ENCODE measurements at places on chromosomes 12 and 14.

DNA sequence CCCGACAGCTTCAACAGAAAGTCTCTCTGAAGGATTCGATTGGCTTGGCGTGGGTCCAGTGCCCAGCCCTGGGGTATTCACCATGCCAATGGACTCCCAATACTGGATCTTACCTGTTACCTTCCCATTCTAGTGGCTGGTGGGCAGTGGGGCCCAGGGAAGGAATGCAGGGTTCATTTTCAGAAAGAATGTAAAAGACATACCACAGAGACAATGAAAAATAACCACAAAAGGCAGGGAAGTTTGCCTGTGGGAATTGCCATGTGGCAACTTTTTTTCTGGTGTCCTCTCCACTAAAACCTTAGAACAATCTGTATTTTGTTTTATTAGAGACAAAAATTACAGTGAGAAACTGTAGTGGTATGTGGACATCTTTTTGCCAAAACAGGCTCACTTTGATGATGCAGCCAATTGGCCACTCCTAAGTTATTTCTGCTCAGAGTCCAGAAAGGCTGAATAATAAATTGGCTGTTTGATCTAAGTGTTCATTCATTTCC, 55.2 kb downstream of the PTGER2 start:
- no peaks in the 10 kb centered on the region for H3K36me3 ChIP-seq
- no peaks in the 10 kb centered on the region for H3K4me1 ChIP-seq
- no peak for ATAC-seq
- no peak overlapping the region for H3K27ac ChIP-seq
- no peak overlapping the region for H3K4me3 ChIP-seq

DNA sequence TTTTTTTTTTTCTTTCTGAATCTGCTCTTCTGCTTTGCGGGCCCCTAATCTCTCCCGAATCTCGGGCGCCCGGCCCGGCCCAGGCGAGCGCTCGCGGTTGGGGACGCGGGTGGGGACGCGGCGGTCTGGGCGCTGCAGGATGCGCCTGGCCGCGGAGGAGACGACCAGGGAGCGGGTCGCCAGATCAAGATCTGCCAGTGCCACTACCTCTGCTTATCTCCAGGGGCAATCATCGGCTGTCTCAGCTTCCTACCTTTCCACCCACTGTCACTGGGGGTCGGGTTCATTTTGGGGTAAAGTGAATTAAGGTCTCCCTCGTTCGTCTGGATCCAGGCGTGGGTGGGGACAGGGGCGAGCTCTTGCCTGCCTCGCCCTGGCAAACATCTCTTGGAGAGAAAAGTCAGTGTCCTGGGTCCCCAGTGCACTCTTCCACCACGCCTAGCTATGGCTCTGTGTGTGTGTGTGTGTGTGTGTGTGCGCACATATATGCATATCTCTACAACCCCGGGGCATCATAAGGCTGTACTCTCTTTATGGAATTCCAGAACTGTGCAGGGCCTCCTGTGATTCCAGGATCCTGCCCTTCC, 422.3 kb downstream of the VRK1 start:
- no peak for ATAC-seq
- H3K4me1 ChIP-seq: peaks cover 6% of the 10 kb centered on the region
- no peak overlapping the region for H3K27ac ChIP-seq

DNA sequence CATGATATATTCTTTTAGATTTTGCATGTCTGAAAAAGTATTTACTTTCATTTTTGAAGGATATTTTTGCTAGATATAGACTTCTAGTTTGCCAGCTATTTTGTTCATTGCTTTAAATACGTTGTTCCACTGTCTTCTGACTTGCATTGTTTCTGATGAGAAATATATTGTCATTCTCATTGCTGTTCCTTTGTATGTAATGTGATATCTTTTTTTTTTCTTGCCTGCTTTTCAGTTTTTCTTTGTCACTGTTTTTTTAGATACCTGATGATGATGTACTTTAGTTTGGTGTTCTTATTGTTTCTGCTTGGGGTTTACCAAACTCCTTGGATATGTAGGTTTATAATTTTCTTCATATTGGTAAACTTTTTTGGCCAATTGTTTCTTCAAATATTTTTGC, 107.9 kb downstream of the SNAPC1 start:
- H3K27ac ChIP-seq: no peak overlapping the region
- ATAC-seq: no peak
- no peaks in the 10 kb centered on the region for H3K27me3 ChIP-seq

DNA sequence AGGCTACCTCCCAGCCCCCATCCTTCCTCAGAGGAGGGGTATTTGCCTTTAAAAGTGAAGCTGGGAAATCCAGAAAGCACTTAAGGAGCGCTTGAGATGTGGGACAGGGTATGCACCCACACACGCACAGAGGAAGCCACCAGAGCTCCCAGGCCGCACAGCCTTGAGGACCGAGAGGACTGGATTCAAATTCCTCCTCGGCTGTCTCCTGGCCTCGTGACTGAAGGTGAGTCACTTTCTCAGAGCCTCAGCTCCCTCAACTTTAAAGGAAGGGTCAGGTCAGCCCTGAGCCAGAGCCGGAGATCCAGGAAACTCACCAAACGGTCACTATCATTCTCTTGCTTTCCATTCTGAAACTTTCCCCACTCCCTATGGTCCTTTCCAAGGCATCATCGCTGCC, 37.6 kb downstream of the BCL11B start:
- H3K4me3 ChIP-seq: no peak overlapping the region
- H3K36me3 ChIP-seq: no peaks in the 10 kb centered on the region
- no peak for ATAC-seq
- H3K27me3 ChIP-seq: no peaks in the 10 kb centered on the region
- H3K4me1 ChIP-seq: no peaks in the 10 kb centered on the region

GRCh38 chr14:54501480-54501879, 8.2 kb upstream of the CGRRF1 start:
- H3K4me1 ChIP-seq: no peaks in the 10 kb centered on the region
- H3K27ac ChIP-seq: no peak overlapping the region
- no peaks in the 10 kb centered on the region for H3K36me3 ChIP-seq
- peaks cover 26% of the 10 kb centered on the region for H3K27me3 ChIP-seq

DNA sequence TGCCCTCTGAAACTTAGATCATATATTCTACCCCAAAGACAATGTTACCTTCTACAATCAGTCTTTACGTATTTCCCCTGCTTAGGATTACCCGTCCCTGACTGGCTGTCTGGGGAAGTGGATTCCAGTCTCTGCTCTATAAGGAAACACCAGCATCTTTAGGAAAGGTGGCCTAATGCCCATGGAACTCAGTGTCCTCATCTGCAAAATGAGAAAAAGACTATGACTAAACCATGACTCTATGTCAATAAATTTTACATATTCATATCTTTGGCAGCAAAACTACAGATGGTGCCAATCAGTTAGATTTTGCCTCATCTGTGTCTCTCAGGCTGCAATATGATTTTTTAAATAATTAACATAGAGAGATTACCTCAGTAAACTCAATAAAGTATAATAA, 133.8 kb downstream of the ITPR2 start:
- no peaks in the 10 kb centered on the region for H3K27me3 ChIP-seq
- no peak overlapping the region for H3K4me3 ChIP-seq
- peaks cover 7% of the 10 kb centered on the region for H3K4me1 ChIP-seq
- ATAC-seq: no peak
- H3K36me3 ChIP-seq: peaks cover 53% of the 10 kb centered on the region

- H3K27ac ChIP-seq: no peak overlapping the region
- no peaks in the 10 kb centered on the region for H3K36me3 ChIP-seq
- ATAC-seq: no peak
- peaks cover 33% of the 10 kb centered on the region for H3K27me3 ChIP-seq
- H3K4me3 ChIP-seq: no peak overlapping the region
- no peaks in the 10 kb centered on the region for H3K4me1 ChIP-seq
Observed at GRCh38 chr12:53907103-53907502, 31.5 kb upstream of the HOXC13 start.

DNA sequence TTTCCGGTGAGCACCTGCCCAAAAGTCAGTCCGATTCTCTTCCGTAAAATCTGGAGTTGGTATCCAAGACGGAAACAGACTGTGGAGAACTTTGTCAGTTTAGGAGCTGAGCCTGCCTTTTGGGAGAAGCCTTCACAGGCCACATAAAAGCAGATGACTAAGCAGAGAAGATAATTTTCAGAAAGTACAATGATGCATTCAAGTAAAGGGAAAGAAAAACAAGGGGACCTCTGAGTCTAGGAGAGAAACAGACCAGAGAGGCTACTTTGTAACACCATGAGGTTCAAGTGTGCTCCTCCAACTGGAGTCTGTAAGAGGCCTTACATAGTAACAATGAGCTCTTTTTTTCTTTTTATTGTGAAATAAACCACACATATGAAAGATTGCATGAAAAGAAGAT, 21.1 kb downstream of the TMED8 start:
- no peak for ATAC-seq
- no peaks in the 10 kb centered on the region for H3K27me3 ChIP-seq
- no peak overlapping the region for H3K4me3 ChIP-seq
- peaks cover 9% of the 10 kb centered on the region for H3K36me3 ChIP-seq
- H3K4me1 ChIP-seq: peaks cover 21% of the 10 kb centered on the region
- no peak overlapping the region for H3K27ac ChIP-seq

GRCh38 chr12:121297435-121297991, 1.0 kb upstream of the CAMKK2 start:
- H3K27me3 ChIP-seq: no peaks in the 10 kb centered on the region
- no peaks in the 10 kb centered on the region for H3K36me3 ChIP-seq
- peak overlapping the region; percentile 71 for H3K27ac ChIP-seq
- ATAC-seq: no peak
- H3K4me1 ChIP-seq: peaks cover 40% of the 10 kb centered on the region

- H3K27ac ChIP-seq: peak overlapping the region; percentile 51
- peaks cover 50% of the 10 kb centered on the region for H3K27me3 ChIP-seq
- H3K4me3 ChIP-seq: no peak overlapping the region
- no peak for ATAC-seq
- H3K36me3 ChIP-seq: no peaks in the 10 kb centered on the region
Observed at GRCh38 chr14:76772300-76773187, 11.3 kb downstream of the VASH1 start.

- ATAC-seq: no peak
- H3K4me3 ChIP-seq: no peak overlapping the region
- no peak overlapping the region for H3K27ac ChIP-seq
- no peaks in the 10 kb centered on the region for H3K36me3 ChIP-seq
Observed at GRCh38 chr14:63857466-63858030, 4.7 kb downstream of the SYNE2 start.

GRCh38 chr12:112714166-112714710, 77.3 kb upstream of the RPH3A start:
- ATAC-seq: no peak
- H3K27ac ChIP-seq: no peak overlapping the region
- H3K36me3 ChIP-seq: no peaks in the 10 kb centered on the region

DNA sequence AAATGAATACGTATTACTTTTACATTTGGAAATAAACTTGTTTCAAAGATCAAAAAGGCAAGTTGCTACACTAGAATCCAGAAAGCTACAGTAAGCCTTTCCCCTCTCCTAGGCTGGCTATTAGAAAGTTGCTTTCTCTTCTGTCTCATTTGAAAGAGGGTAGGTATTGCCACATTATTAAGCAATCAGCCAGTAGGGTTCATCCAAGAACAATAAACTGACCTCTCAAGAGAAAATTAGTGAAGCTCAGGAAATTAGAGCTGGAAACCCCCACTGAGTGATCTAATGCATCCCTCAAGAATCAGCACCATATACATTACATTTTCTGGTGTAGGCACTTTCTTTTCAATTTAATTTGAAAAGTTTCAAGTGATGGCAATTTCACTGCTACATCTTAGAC, 4.5 kb upstream of the TMEM233 start:
- ATAC-seq: no peak
- H3K4me1 ChIP-seq: peaks cover 6% of the 10 kb centered on the region
- H3K4me3 ChIP-seq: no peak overlapping the region
- no peak overlapping the region for H3K27ac ChIP-seq

DNA sequence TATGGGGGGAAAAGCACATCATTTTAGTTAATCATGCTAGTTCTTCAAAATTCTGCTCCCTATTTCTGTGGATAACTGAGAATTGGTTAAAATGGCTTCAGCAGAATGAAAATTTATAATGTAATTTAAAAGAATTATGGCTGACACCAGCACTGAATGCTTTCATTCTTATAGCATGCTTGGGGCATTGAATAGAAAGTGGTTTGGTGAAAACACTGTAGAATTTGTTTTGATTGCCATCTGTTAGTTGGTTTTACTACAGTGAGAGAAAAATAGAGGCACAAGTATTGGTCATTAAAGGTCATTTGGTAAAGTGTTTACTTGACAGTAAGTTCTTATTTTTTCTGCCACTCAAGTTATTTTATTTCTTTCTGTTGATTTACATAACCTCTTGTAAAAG, 70.8 kb downstream of the PRORP start:
- peaks cover 34% of the 10 kb centered on the region for H3K36me3 ChIP-seq
- no peaks in the 10 kb centered on the region for H3K27me3 ChIP-seq
- no peak overlapping the region for H3K27ac ChIP-seq
- no peak overlapping the region for H3K4me3 ChIP-seq

DNA sequence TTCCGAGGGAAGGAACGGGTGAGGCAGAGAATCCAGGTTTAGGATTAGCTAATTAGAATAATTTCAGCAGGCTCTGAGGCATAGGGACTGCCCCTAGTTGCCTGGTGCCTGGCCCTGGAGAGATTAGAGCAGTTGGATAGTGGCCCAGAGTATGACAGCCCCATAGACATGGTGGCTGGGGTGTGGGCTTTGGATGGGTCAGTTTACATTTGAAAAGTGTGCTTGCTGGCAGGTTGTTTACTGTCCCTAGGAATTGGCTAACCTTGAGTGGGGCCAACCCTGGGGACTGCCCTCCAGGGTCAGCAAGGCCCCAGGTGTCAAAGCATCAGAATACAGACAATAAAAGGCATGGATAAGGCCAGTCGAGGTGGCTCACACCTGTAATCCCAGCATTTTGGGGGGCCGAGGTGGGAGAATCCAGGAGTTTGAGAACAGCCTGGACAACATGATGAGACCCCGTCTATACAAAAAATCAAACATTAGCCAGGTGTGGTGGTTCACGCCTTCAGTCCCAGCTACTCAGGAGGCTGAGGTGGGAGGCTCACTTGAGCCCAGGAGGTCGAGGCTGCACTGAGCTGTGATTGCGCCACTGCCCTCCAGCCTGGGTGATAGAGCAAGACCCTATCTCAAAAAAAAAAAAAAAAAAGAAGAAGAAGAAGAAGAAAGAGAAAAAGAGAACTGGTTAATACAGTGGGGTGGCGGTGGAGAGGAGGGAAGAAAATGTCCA, 182.3 kb upstream of the PWP1 start:
- H3K36me3 ChIP-seq: no peaks in the 10 kb centered on the region
- no peak overlapping the region for H3K27ac ChIP-seq
- H3K4me1 ChIP-seq: no peaks in the 10 kb centered on the region
- H3K4me3 ChIP-seq: no peak overlapping the region
- ATAC-seq: no peak

- no peak overlapping the region for H3K4me3 ChIP-seq
- no peaks in the 10 kb centered on the region for H3K4me1 ChIP-seq
- H3K27ac ChIP-seq: no peak overlapping the region
- no peaks in the 10 kb centered on the region for H3K27me3 ChIP-seq
Observed at GRCh38 chr12:5489760-5490406, 58.0 kb downstream of the NTF3 start.

GRCh38 chr12:20272801-20273200, 95.5 kb upstream of the PDE3A start:
- H3K27me3 ChIP-seq: no peaks in the 10 kb centered on the region
- H3K4me3 ChIP-seq: no peak overlapping the region
- no peaks in the 10 kb centered on the region for H3K36me3 ChIP-seq
- no peak for ATAC-seq

GRCh38 chr12:121806009-121806545, 2.3 kb downstream of the SETD1B start:
- H3K36me3 ChIP-seq: peaks cover 36% of the 10 kb centered on the region
- peak overlapping the region; percentile 99 for H3K4me3 ChIP-seq
- H3K27ac ChIP-seq: peak overlapping the region; percentile 100

Measured in stimulated activated memory B cell treated with anti-CD40 and anti-IgM and Interleukin-4, amounts not matched to agents 10 μg/mL and 1 μg/mL and 100 μg/mL, for 72 hours (primary cell).